ENCODE measurements at places on chromosomes 16 and 17.

- DNase-seq = no peak
Measured at GRCh38 chr17:81916234-81917001, 1.6 kb downstream of the SIRT7 start.

- no peak for DNase-seq
Measured at GRCh38 chr17:2040942-2041560, 771 bp upstream of the OVCA2 start.

DNA sequence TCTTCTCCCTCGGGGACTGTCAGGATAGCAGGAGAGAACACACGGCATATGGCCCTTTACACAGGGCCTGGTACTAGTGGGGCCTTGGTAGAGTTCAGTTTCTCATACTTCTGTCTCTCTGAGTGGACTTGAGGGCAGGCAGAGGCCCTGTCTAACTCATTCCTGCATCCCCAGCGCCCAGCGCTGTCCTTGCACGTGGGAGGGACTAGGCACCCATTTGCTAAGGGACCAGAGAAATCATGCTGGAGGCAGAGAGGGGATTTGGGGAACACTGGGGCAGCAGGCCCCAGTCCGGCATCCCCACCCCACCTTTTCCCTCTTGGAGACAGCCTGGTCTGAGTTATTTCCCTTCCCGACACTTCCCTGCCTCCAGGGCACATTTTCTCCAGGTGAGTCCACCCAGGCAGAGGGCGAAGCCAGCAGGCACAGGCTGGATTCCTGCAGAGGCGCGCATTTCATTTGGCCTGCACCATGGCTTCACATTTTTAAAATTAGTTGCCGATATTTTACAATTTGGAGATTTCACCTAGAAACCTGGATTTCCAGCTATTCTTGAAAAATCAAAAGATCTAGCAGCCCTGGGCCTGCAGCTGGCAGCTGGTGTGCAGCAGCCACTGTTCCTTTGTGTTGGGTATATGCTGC is 9.7 kb upstream of the NKD1 start:
- no peak for DNase-seq

DNA sequence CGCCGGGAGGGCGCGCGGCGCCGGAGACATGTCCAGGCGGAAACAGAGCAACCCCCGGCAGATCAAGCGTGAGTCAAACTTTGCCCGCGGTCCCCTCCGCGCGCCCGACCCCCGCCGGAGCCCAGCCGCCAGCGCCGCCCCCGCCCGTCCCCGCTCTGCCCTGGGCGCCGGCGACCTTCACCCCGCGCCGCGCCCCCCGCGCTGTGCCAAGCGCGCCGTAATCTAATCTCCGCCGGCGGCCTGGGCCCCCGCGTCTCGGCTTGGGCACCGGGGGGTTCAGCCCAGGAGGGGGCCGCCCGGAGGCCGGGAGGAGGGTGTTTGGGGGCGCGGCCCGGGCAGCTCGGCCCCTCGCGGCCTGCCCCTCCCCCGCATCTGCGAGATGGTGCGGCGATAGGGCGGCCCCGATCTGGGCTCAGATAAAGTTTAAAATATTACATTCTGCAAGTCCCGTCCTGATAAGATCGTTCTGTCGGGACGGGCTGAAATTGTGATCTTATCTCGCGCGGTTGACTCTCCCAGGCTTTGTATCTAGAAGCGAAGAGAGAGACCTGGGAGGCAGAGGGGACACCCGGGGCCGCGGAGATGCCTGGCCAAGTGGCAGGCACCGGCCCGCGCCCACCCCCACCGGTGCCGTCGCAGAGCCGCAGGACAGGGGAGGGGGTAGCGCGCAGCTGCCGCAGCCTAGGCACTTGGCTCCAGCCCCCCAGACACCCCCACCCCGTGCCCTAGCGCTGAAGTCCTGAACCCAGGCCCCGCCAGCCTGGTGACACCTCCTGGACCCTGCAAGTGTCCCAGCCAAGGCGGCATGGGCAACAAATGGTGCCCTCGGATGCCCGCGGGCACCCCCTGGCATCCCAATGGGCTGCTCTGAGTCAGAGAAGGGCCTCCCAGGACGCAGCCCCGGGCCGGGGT is 787 bp downstream of the ZFPM1 start:
- DNase-seq = no peak

GRCh38 chr16:66856184-66856730 is 12.0 kb downstream of the CA7 start:
- no peak for DNase-seq

- peak; percentile 99 for DNase-seq
Measured at GRCh38 chr16:88803264-88803987, at the start of gene CDT1. Gene CDT1 (plus strand): TSS chr16:88803789. CDS start chr16:88803832, 43 bp downstream.
